ENCODE measurements at places on chromosomes 7 and 10. TPM values are rescaled to one million over a fixed set of nuclear protein-coding genes. Genes with fewer than 3 reads are reported as not detected.

EGR2 gene
- polyA plus RNA-seq = 0.28 TPM

DNA sequence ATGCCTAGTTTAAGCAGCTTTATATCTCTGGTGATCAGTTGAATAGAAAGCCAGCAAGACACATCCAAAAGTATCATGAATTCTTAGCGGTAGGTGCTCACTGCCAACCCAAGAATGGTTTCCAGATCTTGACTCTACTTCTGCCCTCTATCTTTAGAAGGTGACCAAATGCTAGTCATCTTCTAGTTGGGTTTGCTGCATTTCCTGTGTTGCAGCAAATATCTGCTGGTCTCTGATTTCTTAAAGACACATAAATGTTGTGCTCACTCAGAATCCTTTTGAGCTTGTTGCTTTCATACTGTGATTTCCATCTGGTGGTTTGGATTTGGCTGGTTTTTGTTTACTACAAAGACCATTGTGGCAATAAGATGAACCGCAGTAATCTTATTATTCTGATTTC is 2.2 kb downstream of the CDC123 start:
- H3K36me3 ChIP-seq = no peaks in the 10 kb centered on the region
- H3K4me1 ChIP-seq = peaks cover 78% of the 10 kb centered on the region
- H3K27me3 ChIP-seq = no peaks in the 10 kb centered on the region
- DNase-seq = no peak
- no peak overlapping the region for H3K4me3 ChIP-seq

ARPC1B gene
- 834 TPM for polyA plus RNA-seq

GRCh38 chr10:69366738-69367137 is 50.0 kb downstream of the TACR2 start:
- no peaks in the 10 kb centered on the region for H3K4me1 ChIP-seq
- peaks cover 34% of the 10 kb centered on the region for H3K36me3 ChIP-seq
- no peaks in the 10 kb centered on the region for H3K27me3 ChIP-seq
- DNase-seq = no peak
- H3K27ac ChIP-seq = no peak overlapping the region

Data from immature natural killer cell (primary cell).